Foreskin keratinocyte (primary cell): ENCODE measurements at places on chromosomes 13 and 19.

DNA sequence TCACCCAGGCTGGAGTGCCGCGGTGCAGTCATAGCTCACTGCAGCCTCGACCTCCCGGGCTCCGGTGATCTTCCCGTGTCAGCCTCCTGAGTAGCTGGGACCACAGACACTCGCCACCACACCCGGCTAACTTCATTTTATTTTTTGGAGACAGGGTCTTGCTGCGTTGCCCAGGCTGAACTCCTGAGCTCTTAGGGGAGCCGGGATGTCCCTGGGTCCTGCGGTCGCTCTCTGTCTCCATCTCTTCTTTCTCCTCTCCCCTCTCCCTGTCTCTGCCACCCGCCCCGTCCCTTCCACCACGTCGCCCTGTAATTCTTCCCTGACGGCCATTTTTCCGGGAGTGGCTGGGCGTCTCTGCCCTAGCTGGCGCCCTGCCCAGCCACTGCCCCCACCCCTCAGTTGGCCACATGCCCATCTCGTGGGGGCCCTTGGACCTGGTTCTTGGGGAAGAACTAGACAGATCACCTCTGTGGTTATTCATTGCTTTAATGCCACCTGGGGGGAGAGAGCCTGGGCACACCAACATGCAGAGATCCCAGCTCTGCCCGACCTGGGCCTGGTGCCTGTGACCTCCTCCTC is 18.9 kb downstream of the ARID3A start:
- DNase-seq, result no peak

DNA sequence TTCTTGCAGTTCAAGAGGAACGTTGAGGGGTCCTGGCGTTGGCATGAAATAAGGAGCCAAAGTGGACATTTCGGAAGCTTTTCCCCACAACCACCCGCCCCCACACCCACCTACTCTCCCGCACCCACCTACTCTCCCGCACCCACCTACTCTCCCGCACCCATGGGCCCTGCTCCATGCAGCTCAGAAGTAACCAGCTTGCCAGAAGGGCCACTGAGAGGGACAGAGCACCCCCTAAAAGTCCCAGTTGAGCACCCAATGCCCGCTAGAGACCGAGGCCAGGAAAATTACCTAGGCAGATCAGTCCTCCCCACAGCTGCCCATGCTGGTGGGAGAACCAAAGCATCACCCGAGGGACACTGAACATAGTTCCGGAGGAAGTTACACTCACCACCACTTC is 11.8 kb downstream of the VSTM2B start:
- no peak for DNase-seq

- DNase-seq, result peak; percentile 8
Measured at GRCh38 chr19:21604351-21604926, 99.0 kb downstream of the ZNF429 start.

DNA sequence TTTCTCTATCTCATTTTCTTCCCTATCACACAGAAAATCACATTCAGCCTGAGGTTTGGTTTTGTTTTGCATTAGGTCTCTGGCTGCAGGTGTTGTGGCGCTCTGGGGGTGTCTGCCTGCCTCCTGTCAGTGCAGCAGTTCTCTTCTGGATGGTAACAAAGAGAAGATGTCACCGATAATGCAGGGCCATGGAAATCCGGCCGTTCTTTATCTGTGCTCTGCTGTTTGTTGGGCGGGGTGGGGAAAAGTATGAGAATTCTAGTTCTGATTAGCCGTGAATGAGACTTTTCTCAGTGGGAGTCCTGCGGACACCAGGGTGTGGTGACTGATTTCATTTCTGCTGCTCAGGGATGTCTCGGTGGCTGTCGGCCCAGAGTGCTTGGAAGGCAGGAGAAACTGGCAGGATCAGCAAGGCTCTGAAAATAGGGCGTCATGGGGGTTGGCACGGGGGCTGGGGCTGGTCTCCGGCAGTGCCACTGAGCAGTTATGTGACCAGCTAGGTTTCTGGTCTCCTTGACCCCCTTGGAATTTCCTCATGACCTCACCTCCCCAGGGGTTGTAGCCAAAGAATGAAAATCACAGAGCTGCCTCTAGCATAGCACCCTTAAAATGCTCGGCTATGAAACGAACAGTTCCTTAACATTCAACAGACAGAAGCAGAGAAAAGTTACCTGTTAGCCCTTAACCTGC is 5.0 kb downstream of the RNF113B start:
- DNase-seq, result no peak

- no peak for DNase-seq
Measured at GRCh38 chr13:101979825-101980224, 422.0 kb downstream of the FGF14 start.

DNA sequence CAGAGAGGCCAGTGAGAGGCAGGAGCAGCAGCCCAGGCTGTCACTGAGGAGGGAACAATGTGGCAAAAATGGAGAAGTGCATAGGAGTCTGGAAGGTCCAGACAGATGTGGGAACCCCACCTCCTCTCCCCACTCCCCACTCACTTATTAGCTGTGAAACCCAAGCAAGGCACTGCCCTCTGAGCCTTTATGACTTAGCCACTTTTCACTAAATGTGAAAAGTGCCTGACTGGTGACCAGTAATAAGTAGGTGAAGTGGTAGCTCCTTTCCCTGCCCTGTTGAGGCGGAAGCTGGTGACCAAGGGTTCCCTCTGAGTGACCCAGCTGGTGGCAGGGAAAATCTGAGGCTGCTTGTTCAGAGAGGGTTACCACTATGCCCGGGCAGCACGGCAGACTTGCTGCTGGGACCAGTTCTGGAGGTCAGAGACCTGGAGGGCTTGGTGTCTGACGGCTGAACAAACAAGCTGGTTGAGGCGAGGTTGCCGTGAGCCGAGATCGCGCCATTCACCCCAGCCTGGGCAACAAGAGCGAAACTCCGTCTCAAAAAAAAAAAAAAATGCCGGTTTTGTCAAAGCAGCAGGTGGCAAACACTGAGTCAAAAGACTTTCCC is 80.0 kb downstream of the ZNF429 start:
- no peak for DNase-seq

DNA sequence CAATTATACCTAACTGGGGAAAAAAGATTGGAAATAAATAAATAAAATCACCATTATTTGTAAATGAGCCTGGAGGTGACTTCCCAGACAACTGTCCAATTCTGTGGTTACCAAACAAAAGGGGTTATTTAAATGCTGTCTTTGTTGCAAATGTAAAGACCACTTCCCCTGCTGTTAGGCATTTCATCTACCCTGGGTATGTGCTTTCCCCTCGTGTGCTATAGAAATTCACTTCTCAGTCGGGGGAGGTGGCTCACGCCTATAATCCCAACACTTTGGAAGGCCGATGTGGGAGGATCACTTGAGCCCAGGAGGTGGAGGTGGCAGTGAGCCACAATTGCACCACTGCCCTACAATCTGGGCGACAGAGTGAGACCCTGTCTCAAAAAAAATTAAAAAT is 101.9 kb upstream of the AKAP11 start:
- DNase-seq, result no peak

DNA sequence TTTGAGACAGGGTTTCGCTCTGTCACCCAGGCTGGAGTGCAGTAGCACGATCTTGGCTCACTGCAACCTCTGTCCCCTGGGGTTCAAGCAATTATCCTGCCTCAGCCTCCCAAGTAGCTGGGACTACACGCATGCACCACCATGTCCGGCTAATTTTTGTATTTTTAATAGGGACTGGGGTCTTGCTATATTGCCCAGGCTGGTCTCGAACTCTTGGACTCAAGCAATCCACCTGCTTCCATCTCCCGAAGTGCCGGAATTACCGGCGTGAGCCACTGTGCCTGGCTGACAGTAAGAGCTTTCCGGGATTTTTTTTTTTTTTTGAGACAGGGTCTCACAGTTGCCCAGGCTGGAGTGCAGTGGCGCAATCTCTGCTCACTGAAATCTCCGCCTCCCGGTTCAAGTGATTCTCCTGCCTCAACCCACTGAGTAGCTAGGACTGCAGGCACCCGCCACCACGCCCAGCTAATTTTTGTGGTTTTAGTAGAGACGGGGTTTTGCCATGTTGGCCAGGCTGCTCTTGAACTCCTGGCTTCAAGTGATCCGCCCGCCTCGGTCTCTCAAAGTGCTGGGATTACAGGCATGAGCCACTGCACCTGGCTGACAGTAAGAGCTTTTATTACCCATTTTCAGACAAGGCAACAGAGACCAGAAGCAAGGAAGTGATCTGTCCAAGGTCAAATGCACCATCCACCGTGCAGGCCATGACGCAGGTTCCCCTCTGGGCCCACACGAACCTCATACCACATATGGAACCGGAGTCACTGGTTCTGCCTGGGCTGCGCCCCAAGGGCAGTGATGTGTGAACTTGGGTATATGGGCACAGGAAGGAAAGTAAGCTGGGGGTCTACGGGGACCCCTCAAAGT is 21.0 kb downstream of the RFX1 start:
- no peak for DNase-seq

- peak; percentile 66 for DNase-seq
Measured at GRCh38 chr13:98664047-98664446, 87.1 kb upstream of the STK24 start.

DNA sequence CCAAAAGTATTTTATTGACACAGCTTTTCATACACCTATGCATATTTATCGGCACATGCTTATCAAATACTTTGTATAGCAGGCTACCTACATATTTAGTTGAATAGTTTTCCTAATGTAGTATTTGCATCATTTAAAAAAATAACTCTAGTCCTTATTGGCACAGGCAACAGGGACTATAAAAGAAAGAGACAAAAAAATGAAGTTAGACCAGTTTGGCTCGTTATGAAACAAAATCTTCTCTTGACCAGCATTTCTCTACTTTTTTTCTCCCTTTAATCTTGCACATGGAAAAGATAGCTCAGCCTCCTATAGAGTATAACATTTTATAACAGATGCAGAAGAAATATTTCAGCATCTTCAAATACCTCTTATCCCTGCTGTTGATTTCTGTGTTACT is 794.8 kb upstream of the MIR17HG start:
- peak; percentile 26 for DNase-seq
